ENCODE measurements at places on chromosomes 12 and 14.

DNA sequence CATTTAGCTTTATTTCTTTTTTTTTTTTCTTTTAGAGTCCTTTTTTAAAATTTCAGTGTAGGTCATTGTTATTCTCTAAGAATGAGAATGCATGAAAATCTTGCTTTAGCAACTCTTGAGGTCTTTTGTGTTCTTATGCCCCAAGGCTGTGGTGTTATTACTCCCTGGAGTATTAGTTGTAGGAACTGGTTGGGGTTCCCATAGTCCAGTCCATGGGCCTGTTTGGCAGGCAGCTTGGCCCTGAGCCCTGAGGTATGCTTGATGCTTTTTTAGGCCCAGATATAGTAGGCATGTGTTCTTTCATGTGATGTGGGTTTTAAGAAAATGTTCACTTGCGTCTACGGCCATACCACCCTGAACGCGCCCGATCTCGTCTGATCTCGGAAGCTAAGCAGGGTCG lies 1.6 kb downstream of the FAM234B start:
- no peak for DNase-seq

GRCh38 chr12:93059925-93060665 lies 131.0 kb upstream of the EEA1 start:
- DNase-seq = no peak

GRCh38 chr12:118050972-118051910 lies 9.7 kb downstream of the WSB2 start:
- no peak for DNase-seq

DNA sequence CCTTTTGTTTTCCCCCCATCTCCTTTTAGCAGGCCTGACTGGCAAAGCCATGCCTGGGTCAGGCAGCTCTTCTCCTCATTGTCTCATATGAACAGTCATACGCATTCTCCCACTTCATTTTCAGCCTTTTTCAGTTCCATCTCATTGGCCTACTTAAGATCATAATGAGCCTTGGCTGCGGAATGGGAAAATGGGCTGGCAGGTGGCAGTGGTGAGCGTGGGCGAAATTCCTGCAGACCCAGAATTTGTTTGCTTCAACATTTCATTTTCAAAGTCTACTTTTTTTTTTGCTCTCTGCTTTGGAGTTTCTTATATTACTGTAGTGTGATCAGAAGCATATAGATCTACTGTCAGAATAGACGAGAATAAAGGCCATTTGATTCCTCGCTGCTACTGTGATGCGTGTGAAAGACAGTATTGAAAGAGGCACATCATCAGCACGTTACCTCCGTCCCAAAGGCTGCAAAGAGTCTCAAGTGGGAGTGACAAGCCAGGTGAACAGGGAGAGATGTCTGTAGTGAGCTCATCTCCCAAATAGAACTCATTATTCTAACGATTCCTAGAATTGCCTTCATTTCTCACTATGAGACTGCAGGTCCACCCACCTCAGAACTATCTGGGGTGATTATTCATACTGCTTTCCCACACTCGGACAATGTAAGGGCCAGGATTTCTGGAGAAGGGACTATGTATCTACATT lies 73.7 kb downstream of the TBK1 start:
- no peak for DNase-seq

DNA sequence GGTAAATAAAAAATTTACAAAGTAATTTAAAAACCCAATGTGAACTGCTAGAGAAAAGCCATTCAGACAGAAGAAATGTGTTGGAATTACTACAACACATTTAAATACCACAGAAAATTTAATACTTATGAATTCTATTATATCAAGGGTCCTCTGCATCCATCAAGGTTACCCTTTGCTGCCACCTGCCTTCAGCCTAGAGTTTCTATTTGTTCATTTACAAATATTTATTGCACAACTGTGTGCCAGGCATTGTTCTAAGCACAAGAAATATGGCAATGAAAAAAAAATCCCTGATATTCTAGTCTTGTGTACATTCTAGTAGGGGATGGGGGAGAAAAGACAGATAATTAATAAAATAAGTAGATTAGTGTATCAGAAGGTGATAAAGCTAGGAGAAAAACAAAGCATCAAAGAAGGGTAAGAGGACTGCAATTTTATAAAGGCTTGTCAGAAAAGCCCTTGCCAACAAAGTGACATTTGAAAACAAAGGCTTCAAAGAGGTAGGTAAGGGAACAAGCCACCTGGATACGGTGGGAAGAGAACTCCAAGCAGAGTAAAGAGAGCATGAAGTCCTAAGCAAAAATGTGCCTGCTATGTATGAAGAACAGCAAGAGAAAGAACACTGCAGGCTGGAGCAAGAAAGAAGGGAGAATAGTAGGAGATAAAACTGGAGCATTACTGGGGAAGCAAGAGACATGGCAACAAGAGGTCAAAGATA lies 59.1 kb upstream of the SLC6A13 start:
- DNase-seq = no peak

GRCh38 chr14:41051801-41052200 lies 554.9 kb upstream of the LRFN5 start:
- no peak for DNase-seq

DNA sequence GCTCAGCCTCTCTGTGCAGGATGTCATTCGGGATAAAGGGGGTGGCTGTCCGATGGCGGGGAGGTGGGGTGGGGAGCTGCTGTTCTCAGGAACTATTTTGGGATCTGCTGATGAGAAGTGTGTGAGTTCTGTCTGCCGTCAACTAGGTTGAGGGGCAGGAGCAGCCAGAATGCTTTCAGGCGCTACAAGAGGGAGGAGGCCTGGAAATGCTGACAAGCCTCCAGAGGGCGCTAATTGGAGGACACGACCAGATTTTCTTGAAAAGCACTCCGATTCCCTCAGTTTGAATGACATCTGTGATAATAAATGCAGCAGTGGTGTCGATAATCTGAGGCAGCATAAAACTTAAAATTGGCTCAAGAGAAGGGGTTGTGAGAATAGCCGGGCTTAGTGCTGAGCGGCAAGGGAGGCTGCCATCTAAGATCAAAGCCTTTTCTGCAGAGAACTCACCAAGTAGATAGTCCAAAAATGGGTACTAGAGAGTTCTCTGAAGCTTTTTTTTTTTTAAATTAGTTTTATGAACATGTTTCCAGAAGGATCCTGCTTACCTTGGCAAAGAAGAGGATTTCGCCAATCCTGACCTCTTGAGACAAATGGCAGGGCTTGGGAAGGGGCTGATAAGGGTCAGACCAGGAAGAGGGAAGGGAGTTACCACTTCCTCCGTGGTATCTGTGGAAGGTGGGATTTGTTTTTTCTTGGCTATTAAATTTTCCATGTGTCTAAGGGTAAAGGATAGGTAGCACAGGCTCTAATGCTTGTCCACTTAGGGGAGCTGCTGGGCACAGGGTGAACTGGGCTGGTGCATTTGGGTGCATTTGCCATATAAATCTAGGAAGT lies 94.4 kb downstream of the CRACR2A start:
- peak; percentile 34 for DNase-seq

- DNase-seq = no peak
Measured at GRCh38 chr14:105600939-105601359, 74.6 kb downstream of the TMEM121 start.

DNA sequence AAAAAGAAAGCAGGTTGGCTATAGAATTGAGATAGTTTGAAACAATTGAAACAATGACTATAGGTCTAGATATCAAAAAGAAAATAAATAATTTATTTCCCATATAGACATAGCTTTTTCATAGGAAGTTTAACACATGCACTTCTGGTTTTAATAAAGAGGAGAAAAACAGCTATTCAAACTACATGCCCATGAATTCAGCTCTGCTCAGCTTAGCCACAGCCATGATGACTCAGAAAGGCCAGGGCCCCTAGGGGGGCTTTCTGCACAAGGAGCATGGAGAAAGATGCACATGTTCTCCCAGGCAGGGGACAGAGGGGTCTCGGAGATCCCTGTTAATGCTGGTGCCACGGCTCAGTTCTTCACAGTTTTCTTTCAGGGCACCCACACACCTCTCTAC lies 114.0 kb downstream of the GALC start:
- DNase-seq = no peak

- DNase-seq = no peak
Measured at GRCh38 chr12:6212086-6212485, 11.9 kb downstream of the CD9 start.
